ENCODE measurements at places on chromosomes 13 and 19.
A peak's percentile ranks its signal among the peaks of the same experiment; 100 is the strongest.

- no peak for DNase-seq
Measured at GRCh38 chr19:50233308-50233910, 30.0 kb downstream of the MYH14 start.

- DNase-seq: no peak
Measured at GRCh38 chr19:45901912-45902650, at the start of gene MYPOP. Gene MYPOP (minus strand): TSS chr19:45902613. CDS start chr19:45901773, 840 bp downstream.

DNA sequence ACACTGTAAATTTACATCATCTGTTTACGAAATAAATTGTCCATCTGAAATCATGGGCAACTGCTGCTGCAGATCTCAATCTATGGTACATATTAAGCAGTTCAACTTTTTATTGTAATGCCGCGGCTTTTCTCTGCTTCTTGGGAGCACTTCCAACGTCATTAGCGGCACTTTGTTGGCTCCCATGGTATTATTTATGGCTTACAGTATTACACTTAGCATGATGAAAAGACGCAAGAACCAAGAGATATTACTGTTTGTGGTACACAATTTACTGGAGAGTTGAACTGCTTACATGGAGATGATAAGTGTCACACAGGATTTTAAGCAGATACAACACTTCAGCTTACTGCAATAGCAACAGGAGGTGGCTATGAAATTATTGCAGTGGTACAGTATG lies 442.1 kb downstream of the PCDH20 start:
- DNase-seq: no peak

- no peak for DNase-seq
Measured at GRCh38 chr13:59823486-59823885, 340.2 kb downstream of the DIAPH3 start.

GRCh38 chr13:75356421-75356820 lies 125.5 kb downstream of the TBC1D4 start:
- DNase-seq: no peak

GRCh38 chr19:16041299-16041990 lies 34.9 kb upstream of the TPM4 start:
- DNase-seq: peak; percentile 95

GRCh38 chr19:4215807-4216206 lies 13.5 kb upstream of the EBI3 start:
- no peak for DNase-seq

DNA sequence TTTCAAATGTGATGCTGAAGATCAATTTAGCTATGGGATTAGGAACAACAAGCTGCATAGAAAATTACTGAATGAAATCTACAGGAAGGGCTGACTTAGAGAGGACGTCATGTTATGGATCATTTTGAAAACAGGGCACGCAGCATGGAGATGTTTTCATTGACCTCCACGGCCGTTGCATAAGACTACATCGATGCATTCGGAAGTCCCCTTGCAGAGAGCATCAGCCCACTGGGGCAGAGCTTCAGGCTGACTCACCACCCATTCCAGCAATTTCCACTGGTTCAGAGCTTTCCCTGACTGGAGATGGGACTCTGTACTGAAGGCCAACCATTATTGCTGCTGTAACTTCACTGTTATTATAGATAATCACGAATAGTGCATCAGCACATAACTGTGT lies 305.3 kb downstream of the IRS2 start:
- no peak for DNase-seq

GRCh38 chr13:50732712-50733111 lies 110.8 kb downstream of the DLEU7 start:
- no peak for DNase-seq

DNA sequence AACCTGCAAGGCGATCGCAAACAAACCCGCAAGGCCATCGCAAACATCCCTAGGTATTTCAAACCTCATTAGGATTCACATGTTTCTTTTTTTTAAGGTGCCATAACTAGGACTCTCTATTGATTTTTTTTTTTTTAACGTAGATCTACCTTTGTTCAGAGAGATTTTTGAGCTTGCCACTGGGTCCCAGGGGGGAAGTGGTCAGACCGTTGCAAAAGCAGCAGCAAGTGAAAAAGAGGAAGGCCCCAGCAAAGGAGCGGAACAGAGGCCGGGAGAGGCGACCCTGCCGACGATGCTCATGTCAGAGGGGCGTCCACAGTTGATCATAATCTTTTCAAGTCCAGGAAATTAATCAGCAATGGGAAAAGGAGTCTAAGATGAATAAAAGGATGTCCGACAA lies 32.7 kb upstream of the FLT1 start:
- DNase-seq: no peak

- no peak for DNase-seq
Measured at GRCh38 chr19:48618278-48618915, 581 bp downstream of the RPL18 start.

- DNase-seq: no peak
Measured at GRCh38 chr19:9786819-9787218, 18.3 kb upstream of the ZNF846 start.

DNA sequence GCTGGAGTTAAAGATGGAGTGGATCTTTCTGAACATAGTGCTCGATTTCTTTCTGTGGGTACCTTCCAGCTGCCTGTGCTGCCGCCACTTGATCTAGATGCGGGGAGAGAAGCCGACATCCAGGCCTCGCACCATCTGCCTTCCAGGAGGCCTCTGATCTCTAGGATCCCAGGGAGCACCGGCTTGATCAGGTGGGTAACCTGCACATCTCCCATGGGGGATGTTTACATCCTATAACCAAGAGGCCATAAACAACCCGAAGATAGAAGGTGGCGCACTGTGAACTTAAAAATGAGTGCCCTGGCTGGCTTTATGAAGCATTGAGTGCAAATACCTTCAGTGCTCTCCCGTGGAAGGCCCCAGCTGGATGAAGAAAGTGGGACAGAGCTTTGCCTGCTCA lies at the start of gene C13orf42:
C13orf42 (minus strand) TSS at position 101 of the 400 bp plus-strand sequence; CDS start at position 36, 65 bp downstream.
- DNase-seq: no peak

DNA sequence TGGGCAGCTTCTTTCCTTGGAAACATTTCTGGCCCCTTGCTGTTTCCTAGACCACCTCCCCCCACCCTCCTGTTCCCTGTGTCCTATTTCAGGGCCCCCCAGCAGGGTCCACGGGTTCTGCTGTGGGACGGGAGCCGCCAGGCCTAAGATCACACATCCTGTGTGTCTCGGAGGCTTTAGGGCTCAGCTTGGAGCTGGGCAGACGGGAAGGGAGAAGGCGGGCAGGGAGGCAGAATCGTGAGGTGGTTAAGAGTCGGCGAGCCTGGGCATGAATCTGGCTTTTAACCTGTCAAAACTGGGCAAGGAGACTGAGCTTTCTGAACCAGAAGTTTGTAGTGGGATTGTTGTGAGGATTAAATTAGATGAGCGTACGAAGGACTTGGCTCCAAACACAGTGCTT lies 4.8 kb downstream of the KCNC3 start:
- DNase-seq: no peak

DNA sequence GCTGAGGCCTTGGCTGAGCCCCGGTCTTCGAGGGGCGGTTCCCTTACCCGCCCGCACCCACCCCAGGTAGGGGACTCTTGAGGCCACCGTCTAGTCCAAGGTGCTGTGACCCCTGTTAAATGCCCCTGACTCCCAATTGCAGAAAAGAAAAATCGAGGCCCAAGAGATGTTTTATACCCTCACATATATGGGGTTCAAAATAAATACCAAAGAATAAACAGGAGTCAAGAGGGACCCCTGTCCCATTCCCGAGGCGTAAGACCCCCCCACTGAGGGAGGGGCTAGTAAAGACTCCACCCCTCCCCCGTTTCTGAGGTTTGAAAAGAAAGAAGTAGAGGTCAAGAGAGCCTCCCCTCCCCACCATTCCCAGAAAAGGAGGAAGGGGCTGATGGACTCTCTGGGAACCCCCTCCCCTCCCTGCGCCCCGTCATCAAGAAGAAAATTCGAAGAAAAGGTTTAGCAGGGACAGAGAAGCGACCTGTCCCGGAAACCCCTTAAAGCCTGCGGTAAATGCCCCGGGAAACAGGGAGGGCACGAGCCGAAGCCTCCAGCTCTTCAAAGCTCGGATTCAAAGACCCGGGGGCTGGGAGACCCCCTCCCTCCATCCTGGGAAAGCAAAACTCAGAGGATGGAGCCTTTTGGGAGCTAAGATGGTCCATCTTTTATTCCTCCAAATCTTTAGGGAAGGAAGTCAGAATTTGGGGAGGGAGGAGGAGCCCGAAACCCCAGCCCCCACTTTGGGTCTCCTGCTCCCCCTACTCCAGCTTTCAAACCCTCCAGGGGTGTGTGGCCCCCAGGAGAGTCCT lies 755 bp upstream of the RAB3A start:
- no peak for DNase-seq

- no peak for DNase-seq
Measured at GRCh38 chr19:31668921-31669320, 319.7 kb upstream of the TSHZ3 start.

DNA sequence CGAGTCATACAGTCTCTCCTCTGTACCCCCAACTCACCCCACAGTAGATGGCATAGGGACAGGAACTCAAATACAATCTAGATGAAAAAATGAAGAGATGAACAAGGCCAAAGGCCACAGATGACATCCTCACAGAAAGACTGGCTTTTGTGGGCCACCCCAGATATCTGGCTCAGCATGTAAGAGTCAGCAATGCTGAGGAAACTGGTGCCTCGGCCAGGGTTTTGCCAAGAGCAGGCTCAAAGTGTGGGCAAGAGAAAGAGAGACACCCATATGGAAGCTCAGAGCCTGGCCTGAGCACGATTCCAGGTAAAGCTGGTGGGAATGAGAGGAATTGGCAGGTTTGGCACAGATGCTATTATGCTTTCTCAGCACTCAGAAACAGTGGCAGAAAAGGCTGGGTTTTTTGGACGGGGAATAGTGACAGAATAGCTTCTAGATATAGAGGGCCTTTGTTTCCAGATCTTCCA lies 460.6 kb downstream of the FOXO1 start:
- no peak for DNase-seq

- DNase-seq: no peak
Measured at GRCh38 chr13:45396533-45397095, 21.6 kb downstream of the SLC25A30 start.

- DNase-seq: no peak
Measured at GRCh38 chr13:31521435-31521834, 217.9 kb upstream of the RXFP2 start.
